ENCODE measurements at places on chromosomes 6 and 20. TPM values are rescaled to one million over a fixed set of nuclear protein-coding genes. Genes with fewer than 3 reads are reported as not detected.

DNA sequence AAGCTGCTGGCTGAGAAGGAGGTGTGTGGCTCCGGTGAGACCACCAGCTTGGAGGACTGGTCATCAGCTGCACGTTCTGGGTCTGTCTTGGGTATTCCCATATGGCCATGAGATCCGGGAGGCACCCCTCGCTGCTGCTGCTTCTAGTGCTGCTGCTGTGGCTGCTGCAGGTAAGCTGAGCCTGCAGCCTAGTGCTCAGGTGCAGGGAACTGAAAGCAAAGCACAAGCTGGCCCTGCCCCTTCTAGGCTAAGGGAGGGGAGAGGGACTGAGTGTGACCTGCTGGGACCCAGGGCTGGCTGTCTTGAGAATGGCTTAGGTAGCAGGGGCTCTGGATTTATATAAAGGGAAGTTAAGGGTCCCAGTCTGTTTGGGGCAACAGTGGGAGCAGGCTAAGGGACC lies 403 bp downstream of the CDH26 start:
- no peak for DNase-seq

GRCh38 chr6:111817451-111818120 lies 55.7 kb downstream of the FYN start:
- DNase-seq, result peak; percentile 48

- no peak for DNase-seq
Measured at GRCh38 chr6:44854712-44855443, 467.4 kb downstream of the CDC5L start.

- no peak for DNase-seq
Measured at GRCh38 chr6:167937948-167938911, 59.2 kb upstream of the KIF25 start.

DNA sequence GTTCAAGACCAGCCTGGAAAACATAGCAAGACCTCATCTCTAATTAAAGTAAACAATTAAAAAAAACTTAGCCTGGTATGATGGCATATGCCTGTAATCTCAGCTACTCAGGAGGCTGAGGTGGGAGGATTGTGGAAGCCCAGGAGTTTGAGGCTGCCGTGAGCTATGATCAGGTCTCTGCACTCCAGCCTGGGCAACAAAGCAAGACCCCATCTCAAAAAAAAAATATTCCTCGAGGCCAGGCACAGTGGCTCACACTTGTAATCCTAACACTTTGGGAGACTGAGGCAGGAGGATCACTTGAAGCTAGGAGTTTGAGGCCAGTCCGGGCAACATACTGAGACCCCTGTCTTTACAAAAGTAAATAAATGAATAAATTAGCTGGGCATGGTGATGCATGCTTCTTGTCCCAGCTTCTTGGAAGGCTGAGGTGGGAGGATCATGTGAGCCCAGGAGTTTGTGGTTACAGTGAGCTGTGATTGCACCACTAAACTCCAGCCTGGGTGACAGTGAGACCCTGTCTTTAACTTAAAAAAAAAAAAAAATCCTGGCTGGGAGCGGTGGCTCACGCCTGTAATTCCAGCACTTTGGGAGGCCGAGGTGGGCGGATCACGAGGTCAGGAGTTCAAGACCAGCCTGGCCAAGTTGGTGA lies 9.3 kb upstream of the C2 start:
- DNase-seq, result no peak

- no peak for DNase-seq
Measured at GRCh38 chr6:118683881-118684872, 32.8 kb upstream of the CEP85L start.

TMEM217 gene
- 1.2 TPM for total RNA-seq

NUP43 gene
- 23.9 TPM for total RNA-seq
